ENCODE measurements at places on chromosomes 6 and 20.

DNA sequence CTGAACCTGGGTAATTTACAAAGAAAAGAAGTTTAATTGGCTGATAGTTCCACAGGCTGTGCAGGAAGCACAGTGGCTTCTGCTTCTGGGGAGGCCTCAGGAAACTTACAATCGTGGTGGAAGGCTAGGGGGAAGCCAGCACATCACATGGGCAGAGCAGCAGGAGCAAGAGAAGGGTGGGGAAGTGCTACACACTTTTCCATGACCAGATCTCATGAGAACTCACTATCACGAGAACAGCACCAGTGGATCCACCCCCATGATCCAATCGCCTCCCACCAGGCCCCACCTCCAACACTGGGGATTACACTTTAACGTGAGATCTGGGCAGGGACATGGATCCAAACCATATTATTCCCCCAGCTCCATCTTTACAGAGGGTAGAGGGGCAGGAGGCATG is 166.4 kb downstream of the NFATC2 start:
- no peak overlapping the region for H3K4me3 ChIP-seq
- no peaks in the 10 kb centered on the region for H3K36me3 ChIP-seq
- peaks cover 18% of the 10 kb centered on the region for H3K4me1 ChIP-seq
- peaks cover 14% of the 10 kb centered on the region for H3K27me3 ChIP-seq
- H3K27ac ChIP-seq, result peak overlapping the region; percentile 34

GRCh38 chr20:36305602-36306551 is at the start of gene DLGAP4:
Gene DLGAP4 (plus strand): TSS chr20:36306339. CDS start chr20:36431718, 125,379 bp downstream.
- peak within 1 kb of the TSS; percentile 70 for H3K4me3 ChIP-seq
- peaks cover 82% of the 10 kb centered on the region for H3K27me3 ChIP-seq
- peaks cover 2% of the 10 kb centered on the region for H3K4me1 ChIP-seq
- DNase-seq, result no peak

DNA sequence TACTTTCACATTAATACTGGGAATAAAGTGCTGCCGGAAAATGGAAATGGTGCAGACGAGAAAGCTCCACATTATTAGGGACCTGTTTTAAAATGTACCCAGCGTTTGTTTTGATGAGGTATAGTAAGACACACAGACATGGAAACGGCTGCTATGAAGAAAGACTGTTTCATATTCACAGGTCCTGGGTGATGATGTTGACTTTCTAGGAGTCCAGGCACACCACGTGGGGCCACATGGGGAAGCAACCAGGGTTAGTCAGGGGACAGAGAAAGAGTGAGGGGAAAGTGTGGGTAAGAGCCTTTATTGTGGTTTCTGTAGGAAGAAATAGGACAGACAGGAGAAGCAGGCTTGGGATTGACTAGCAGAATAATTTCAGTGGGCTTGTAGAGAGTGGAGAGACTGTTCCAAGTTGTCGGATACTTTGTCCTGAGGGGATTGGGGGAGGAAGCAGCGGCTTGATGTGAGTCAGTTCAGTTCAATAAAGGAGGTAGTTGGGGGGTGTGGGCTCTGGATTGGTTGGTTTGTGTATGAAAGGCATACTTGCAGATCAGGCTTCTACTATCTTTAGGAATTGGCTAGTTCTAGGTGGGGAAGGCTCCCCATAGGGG is 112.0 kb upstream of the MCHR2 start:
- H3K4me1 ChIP-seq, result peaks cover 24% of the 10 kb centered on the region
- peak overlapping the region; percentile 3 for H3K27ac ChIP-seq
- no peak for DNase-seq
- no peaks in the 10 kb centered on the region for H3K36me3 ChIP-seq

GRCh38 chr6:128479991-128480390 is 40.4 kb downstream of the PTPRK start:
- no peak for DNase-seq
- H3K27ac ChIP-seq, result no peak overlapping the region
- H3K27me3 ChIP-seq, result no peaks in the 10 kb centered on the region

- H3K4me3 ChIP-seq, result no peak overlapping the region
- H3K27me3 ChIP-seq, result no peaks in the 10 kb centered on the region
- peaks cover 5% of the 10 kb centered on the region for H3K36me3 ChIP-seq
- H3K4me1 ChIP-seq, result peaks cover 16% of the 10 kb centered on the region
- no peak overlapping the region for H3K27ac ChIP-seq
These were observed 67.1 kb downstream of the FYN start for GRCh38 chr6:111806165-111806547.

DNA sequence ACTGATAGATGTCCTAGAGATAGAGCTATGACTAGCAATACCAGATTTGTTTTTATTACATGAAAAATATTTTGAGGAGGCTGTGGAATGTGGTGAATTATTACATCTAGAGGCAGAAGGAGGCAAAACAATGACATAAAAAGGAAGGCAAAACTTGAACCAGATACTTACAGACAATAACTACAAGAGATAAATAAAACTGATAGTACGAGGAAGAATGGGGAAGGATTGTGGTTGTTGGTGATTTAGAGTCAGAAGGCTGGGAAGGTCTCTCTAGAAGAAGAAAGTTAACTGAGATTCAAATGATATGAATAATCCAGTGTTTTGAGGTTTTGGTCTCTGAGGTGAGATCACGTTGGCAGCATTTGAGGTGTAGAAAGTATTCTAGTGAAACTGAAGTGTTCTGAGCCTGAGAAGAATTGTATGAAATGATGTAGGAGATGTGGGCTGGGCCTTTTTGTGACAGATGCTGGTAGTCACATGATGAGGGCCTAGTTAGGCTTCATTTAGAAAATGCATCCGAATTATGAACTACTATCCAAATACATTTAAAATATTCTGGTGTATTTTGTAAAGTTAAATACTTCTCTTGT is 589.1 kb downstream of the EYS start:
- H3K4me3 ChIP-seq, result no peak overlapping the region
- DNase-seq, result no peak
- H3K27me3 ChIP-seq, result no peaks in the 10 kb centered on the region

DNA sequence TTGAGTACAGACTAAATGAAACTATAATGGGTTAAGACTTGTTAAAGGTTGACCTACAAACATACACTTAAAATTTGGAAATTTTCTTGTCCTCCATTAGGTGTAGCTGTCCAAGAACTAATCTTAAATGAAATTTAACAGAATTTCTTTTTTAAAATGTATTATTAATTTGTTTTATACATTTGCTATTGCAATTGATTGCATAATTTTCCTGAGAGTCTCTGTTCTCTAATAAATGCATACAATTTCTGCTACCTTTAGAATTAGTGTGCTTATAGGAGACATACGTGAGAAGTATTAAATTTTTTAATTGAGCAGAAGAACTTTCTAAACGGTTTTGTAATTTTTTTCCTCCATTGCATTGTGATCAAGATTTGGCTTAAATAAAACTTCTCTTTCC is 1.5 kb downstream of the FAM135A start:
- H3K36me3 ChIP-seq, result peaks cover 9% of the 10 kb centered on the region
- H3K27ac ChIP-seq, result peak overlapping the region; percentile 25
- peak overlapping the region; percentile 82 for H3K4me3 ChIP-seq
- H3K4me1 ChIP-seq, result peaks cover 12% of the 10 kb centered on the region

DNA sequence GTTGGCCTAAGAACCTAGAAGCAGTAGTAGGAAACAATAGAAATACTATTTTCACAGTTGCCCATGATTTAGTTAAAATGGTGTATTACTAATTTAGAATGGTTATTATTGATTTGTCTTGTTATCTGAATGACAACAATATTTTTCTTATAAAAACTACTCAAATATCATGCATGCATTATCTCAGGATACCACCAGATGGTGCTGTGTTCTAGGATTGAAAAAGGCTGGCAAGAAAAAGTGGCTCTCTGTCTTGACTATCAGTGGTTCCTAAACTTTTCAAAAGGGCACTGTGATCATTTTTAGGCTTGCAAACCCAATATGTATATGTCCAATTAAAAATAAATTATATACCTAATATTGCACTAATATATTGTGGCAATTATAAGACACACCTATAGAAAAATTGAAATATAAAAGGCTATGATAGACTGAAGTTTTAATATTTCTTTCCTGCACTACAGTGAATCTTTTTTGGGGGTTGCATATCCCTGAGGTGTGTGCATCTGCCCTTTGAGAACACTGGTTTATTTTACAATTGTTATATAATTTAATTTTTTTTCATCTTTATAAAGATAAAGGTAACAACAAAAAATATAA is 131.7 kb upstream of the MLIP start:
- no peak overlapping the region for H3K27ac ChIP-seq
- H3K36me3 ChIP-seq, result no peaks in the 10 kb centered on the region
- DNase-seq, result no peak

GRCh38 chr20:59663513-59664060 is 59.2 kb downstream of the PHACTR3 start:
- H3K4me1 ChIP-seq, result no peaks in the 10 kb centered on the region
- no peak overlapping the region for H3K27ac ChIP-seq
- peaks cover 2% of the 10 kb centered on the region for H3K36me3 ChIP-seq
- peaks cover 7% of the 10 kb centered on the region for H3K27me3 ChIP-seq

DNA sequence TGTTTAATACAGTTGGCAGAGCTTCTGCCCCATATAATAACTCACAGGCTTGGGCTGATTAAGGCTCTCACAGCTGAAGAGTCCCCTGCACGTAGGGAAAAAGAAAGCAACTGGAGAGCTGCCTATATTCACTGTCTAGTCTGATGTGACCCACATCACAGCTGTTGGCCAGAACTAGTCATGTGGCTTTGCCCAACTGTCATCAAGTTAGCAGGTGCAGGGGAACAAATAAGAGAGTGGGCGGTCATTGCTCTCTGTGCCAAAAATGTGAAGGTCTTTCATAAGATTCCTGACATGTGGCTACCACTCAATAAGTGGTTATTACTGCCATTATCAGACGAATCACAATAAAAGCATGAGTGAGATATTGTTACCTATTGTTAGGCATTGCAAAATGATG is 665.2 kb downstream of the DOK5 start:
- H3K4me1 ChIP-seq, result peaks cover 10% of the 10 kb centered on the region
- H3K27ac ChIP-seq, result no peak overlapping the region
- H3K4me3 ChIP-seq, result no peak overlapping the region
- no peak for DNase-seq

- H3K27me3 ChIP-seq, result peaks cover 9% of the 10 kb centered on the region
- DNase-seq, result no peak
- H3K4me1 ChIP-seq, result peaks cover 3% of the 10 kb centered on the region
- H3K4me3 ChIP-seq, result no peak overlapping the region
- no peaks in the 10 kb centered on the region for H3K36me3 ChIP-seq
- no peak overlapping the region for H3K27ac ChIP-seq
These were observed 449.4 kb upstream of the CDH4 start for GRCh38 chr20:60802676-60803075.

DNA sequence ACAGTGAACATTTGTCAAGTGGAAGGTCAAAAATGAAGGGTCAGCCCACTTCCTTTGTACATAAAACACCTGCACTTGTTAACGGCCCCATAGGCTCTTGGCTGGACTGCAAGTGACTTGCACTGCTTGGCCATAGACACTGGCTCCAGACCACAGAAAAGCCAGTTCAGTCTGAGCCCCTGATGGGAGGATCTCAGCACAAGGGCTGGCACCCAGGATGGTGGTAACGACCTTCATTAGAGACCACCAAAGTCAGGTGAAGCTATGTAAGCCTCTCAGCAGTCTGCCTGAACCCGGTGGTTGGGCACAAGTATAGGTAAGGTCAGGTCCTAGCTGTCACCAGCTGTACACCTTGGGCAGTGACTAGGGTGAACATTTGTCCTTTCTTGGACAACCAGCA is 16.1 kb downstream of the PLAGL2 start:
- H3K27me3 ChIP-seq, result no peaks in the 10 kb centered on the region
- peaks cover 22% of the 10 kb centered on the region for H3K4me1 ChIP-seq
- peak overlapping the region; percentile 59 for H3K27ac ChIP-seq

DNA sequence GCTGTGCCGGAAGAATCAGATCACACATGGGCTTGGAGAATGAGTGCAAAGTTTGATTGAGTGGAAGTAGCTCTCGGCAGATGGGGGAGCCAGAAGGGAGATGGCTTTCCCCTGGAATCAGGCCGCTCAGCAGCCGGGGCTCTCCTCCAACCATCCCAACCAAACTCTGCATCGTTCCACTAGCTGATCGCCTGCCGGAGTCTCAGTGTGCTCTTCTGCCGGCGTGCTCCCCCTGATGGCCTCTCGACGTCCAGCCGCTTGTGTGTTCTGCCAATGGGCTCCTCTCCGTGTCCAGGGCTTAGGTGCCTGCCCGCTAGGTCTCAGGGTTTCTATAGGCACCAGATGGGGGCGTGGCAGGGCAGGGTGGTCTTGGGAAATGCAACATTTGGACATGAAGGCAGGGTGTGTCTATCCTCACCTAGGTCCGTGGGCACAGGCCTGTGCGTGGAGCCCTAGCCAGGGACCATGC is 4.9 kb upstream of the BIRC7 start:
- no peak overlapping the region for H3K27ac ChIP-seq
- peaks cover 3% of the 10 kb centered on the region for H3K4me1 ChIP-seq
- no peaks in the 10 kb centered on the region for H3K36me3 ChIP-seq
- H3K27me3 ChIP-seq, result peaks cover 36% of the 10 kb centered on the region
- DNase-seq, result no peak
- no peak overlapping the region for H3K4me3 ChIP-seq
